Occipital lobe (tissue), 3 donors: ENCODE measurements at places on chromosomes 7 and 10.

- DNase-seq = no peak
Measured at GRCh38 chr10:106457522-106457921, 707.0 kb downstream of the SORCS1 start.

DNA sequence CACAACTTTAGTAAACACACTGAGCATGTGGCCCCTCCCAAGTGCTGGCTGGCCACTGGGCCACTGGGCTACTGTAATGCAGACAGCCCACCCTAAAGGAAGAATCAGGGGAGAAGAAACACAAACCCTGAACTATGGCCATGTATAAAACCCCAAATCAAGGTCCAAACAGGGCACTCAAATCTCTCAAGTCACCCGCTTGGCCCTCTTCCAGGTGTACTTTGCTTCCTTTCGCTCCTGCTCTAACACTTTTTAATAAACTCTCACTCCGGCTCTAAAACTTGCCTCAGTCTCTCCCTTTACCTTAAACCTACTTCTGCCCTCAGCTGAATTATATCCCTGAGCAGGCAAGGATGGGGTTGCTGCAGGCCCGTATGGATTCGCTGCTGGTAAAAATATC, 72.6 kb downstream of the TPK1 start:
- no peak for DNase-seq

GRCh38 chr10:5538892-5539651, 14.3 kb downstream of the CALML3 start:
- no peak for DNase-seq

GRCh38 chr7:132881317-132881716, 200.6 kb downstream of the CHCHD3 start:
- no peak for DNase-seq

- no peak for DNase-seq
Measured at GRCh38 chr10:35270100-35270499, 66.2 kb upstream of the CCNY start.

- no peak for DNase-seq
Measured at GRCh38 chr7:135352285-135352684, 118.6 kb downstream of the STRA8 start.

DNA sequence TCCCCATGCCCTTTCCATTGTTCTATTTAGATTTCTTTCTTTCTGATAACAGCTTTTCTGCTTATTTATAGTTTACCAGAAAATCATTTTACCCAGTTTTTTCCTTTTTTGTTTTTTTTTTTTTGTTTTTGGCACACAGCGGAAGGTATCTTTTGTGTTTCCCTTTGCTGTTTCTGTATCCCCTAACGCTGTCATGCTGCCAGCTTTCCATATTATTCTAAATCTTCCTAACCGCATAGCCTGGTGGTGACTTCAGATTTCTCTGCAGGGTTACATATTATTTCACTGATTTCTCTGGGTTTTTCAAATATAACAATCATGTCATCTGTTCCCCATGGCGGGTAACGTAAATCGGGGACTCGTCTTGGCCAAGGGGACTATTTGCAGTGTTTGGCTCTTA, 4.0 kb upstream of the SLC29A4 start:
- DNase-seq = no peak
